ENCODE measurements at places on chromosomes 6 and 20.

- DNase-seq, result peak; percentile 31
These were observed 37.4 kb upstream of the SLC9A8 start for GRCh38 chr20:49775229-49775693.

DNA sequence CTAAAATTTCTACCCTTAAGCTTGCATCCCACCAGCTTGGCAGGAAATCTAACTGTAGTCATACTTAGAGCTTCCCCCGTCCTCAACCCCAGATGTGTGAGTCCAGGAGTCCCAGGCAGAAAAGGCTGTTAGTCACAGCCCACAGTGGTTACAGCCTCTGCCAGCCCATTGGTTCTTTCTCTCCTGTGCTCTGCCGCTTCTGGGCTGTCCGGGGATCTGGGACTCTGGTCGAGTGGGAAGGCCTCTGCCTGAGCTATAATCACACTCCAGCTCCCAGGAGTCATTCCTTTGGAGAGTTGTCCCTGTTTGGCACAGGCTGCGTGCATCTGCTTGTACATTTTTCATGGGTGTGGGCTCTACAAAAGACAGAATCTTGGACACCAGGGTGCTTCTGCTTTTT, 45.6 kb upstream of the FYN start:
- no peak for DNase-seq

DNA sequence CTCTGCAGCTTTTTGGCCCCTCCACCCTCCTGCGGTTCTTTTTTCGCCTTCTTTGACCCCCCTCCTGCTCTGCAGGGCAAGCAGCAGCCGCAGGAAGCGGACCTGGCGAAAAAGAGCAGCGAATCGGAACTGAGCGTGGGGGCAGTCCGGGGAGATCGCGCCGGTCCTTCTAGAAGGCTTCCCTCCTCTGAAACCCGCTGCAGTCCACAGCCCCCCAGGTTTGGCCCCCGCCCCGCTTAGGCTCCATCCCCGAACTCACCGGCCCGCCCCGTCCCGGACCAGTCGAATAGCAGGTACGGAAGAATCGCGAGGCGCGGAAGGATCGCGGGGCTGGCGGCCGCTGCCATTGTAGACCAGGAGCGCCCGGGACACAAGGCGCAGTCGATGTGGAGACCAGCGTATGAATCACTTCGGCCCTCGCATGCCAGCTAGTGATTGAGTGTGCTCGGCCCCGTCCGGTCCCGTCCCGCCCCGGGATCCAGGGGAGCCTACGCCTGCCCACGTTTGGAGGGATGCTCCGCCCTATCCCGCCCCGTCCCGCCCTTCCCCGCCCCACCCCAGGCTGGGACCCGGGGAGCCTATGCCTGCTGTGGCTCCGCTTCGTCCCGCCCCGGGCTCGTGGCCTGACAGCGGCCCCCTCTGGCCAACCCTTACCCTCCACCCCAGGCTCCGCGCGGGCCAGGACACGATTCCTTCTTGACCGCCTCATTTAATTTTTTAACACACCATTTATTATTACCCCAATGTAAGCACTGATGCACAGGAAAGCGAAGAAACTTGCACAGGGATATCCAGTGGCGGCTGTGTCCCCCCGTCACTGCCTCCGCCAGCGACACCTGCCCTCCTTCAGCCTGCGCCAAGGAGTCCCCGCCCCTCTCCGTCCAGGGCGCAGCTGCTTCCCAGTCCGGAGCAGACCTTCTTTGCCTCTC, at the start of gene ULBP3:
TSS of gene ULBP3 (minus strand) at position 402 of the 929 bp plus-strand sequence. CDS start at position 347, 55 bp downstream.
- peak; percentile 79 for DNase-seq

- DNase-seq, result no peak
These were observed 3.5 kb upstream of the PLCG1 start for GRCh38 chr20:41133709-41134361.

DNA sequence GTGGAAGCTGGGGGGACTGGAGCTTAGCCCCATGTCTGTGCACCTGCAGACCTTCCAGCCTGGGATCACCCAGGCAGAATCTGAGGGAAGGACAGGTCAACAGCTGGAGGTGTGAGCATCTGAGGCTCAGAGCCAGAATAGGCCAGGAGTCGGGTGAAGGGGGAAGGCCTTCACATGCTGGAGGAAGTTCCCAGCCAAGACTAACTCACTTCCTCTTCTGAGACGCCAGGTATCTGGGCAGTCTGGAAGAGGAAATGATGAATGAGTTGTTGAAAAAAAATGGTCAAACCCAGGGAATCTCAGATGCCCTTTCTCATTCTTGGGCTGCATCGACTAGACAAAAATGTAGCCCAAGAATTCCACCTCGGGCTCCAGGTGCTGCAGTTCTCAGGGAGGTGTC, 73.6 kb upstream of the TIAM2 start:
- no peak for DNase-seq

- DNase-seq, result no peak
These were observed 2.3 kb downstream of the SAMD10 start for GRCh38 chr20:63976980-63977738.

DNA sequence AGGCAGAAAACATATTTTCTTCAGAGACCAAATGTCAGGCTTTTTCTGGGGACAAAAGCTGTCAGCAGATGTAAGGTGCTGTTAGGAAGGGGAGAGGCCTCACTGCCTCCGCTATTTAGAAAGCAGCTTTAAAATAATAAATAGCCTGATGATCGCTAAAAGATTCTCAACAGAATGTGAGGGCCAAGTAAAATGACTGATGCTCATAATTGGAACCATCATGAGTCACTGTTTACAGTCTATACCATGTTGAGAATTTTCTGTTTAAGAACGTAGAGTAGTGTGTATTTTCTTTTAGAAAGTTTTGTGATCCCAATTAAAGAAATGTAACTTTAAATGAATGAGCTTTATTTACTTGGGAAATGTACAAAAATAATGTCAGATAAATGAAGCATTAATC, 220.0 kb downstream of the CLIC5 start:
- no peak for DNase-seq

GRCh38 chr20:5612581-5613301, 137.5 kb upstream of the SHLD1 start:
- no peak for DNase-seq

- DNase-seq, result peak; percentile 43
These were observed 41.3 kb downstream of the PCNA start for GRCh38 chr20:5078399-5078958.

Measured in thoracic aorta (tissue), 2 donors.